Activated B cell treated with CpG ODN at 0.5 μM for 24 hours (primary cell): ENCODE measurements at places on chromosomes 12 and 14.

GRCh38 chr14:98008381-98009113, 1211.4 kb downstream of the VRK1 start:
- no peak for DNase-seq

GRCh38 chr14:52327374-52328226, 13.5 kb downstream of the PTGER2 start:
- DNase-seq = no peak

DNA sequence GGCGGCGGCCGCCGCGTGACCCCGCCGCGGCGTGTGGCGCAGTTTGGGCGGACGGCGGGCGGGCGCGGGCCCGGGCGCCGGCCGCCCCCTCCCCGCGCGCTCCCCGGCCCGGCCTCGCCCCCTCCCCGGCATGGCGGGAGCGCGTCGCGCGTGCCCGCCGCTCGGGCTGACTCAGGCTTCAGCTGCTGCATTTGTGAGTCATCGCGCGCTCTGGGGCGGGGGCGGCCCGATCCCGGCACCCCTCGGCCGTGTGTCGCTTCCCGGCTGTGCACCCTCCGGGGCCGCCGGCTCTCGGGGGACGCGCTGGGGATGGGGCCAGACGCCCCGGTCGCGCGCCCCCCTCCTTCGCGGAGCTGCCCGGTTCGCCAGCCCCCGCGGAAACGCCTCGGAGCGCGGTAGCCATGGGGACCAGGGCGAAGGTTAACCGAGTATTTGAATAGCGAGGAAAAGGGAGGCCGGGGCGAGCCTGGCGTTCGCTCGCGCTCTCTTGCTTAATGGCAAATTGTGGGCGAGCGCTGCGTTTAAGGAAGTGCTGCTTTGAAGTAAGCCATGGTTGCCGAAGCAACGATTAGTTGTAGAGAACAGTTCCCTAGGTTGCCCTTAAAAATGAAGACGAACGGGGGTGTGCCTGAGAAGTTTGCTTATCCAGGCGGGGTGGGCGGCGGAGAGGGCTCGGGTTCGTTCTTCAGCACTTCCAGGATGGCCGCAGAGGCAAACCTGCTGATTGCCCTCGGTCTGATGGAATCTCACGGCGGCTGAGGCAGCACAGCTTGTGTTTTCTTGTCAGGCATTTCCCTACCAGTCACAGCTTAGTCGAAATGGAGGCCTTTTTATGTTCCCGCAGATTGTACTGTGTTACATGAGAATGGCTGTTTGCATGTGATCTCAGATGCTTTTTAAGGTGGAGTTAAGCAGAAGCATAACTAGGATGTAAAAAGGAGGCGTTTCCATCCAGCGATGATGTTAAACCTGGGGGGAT, 896 bp downstream of the EIF5 start:
- peak; percentile 74 for DNase-seq

DNA sequence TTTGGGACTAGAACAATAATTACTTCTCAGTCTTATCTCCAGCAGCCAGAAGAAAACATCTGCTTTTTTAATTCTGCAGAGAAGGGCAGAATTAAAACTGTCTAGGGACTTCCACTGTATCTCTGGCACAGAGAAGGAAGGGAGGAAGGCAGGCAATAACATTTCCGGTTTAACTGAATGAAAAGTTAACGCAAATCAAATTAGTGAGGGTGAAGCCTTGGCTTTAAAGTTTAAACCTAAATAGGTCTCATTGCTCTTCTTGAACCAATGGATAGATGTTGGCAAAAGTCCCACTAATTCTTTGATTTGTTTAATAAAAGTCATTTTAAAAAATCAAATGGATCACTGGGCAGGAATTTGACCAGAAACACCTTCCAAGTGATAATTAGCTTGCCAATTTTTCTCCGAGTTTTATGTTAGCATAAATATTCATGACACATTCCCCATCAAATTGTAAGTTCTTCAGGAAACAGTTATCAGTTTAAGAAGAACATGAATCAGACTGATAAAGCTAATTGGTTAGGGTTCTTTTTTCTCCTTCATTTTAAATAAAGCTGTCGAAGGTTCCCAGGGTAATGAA, 181.9 kb downstream of the SLC15A5 start:
- no peak for DNase-seq

- no peak for DNase-seq
These were observed 1.9 kb upstream of the RAB35 start for GRCh38 chr12:120118321-120119061.

GRCh38 chr12:1877169-1877878, 41.1 kb downstream of the CACNA2D4 start:
- DNase-seq = no peak

- no peak for DNase-seq
These were observed 332.2 kb downstream of the DUSP6 start for GRCh38 chr12:89020121-89020480.

- DNase-seq = no peak
These were observed 86.1 kb downstream of the BCL2L14 start for GRCh38 chr12:12156828-12157227.

- DNase-seq = no peak
These were observed 23.3 kb downstream of the ZFC3H1 start for GRCh38 chr12:71640316-71640715.

DNA sequence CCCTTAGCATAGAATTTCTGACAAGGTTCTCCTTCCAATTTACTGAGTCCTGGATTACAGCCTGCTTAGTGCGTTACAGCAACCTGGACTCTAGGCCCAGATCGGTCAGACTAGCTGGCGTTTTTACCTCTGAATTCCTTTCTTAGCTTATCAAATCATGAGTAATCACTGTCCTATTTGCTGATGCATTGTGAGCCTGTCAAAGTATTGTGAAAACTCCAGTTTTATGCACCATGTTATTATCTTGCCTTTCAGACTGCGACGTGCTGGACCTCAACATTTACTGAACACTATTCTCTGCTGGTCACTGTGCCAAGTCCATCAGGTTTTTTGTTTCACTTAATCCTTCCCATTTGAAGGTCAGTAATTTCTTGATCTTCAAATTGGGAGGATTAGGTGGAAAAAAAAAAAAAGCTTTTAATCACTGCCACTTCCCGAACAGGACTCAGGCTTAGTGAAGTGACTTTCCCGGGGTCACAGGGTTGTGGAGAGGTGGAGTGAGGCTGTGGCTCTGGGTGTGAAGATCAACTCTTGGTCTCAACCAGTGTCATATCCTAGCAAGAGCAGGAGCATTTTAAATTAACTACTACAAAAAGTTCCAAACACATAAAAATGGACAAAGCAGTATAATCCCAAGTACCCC, 31.2 kb downstream of the FBXO21 start:
- no peak for DNase-seq

- no peak for DNase-seq
These were observed 31.9 kb downstream of the JAG2 start for GRCh38 chr14:105136401-105137322.

DNA sequence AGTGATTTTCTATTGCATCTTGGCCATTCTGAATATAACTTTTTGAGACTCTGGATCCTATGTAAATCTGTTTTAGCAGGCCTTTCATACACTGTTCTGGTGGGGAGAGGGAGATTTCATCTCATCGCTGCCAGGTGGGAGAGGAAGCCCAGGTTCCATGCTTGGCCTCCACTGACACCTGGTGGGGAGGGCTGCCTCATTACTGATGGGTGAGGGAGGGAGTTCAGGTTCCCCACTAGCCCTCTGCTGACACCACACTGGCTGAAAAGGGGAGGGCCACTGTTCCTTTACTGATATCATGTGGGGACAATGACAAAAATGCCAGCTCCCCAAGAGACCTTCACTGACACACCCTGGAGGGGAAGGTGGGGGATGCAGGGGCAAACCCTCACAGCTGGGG, 2.4 kb upstream of the GALNT8 start:
- no peak for DNase-seq

- no peak for DNase-seq
These were observed 88.6 kb downstream of the EPS8 start for GRCh38 chr12:15700595-15700994.

GRCh38 chr14:67703997-67704396, 2.3 kb downstream of the RDH12 start:
- DNase-seq = no peak

DNA sequence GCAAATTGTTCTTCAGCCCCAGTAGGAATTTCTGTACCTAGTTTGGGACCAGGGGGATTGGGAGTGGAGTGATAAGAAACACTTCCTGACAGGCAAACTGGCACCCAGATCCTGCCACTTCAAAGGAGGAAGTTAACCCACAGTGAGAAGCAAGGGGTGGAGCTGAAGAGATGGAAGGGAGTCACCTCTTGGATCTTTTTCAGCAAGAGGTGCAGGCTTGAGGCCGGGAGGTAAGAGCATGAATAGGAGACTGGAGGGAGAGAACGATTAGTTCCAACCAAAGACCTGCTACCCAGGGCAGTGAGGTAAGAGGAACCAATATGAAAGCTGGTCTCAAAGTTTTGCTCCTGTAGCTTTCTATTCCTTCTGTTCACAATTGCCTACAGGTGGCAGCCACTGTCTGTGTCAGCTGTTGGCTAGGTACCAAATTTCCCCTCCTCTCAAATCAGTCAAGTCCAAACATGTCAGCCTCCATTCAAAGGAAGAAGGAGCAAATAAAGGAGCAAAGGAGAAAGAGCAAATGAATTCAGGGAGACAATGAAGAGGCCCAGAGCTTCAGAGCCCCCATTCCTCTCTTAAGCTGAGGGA, 14.9 kb upstream of the TAC3 start:
- DNase-seq = no peak

DNA sequence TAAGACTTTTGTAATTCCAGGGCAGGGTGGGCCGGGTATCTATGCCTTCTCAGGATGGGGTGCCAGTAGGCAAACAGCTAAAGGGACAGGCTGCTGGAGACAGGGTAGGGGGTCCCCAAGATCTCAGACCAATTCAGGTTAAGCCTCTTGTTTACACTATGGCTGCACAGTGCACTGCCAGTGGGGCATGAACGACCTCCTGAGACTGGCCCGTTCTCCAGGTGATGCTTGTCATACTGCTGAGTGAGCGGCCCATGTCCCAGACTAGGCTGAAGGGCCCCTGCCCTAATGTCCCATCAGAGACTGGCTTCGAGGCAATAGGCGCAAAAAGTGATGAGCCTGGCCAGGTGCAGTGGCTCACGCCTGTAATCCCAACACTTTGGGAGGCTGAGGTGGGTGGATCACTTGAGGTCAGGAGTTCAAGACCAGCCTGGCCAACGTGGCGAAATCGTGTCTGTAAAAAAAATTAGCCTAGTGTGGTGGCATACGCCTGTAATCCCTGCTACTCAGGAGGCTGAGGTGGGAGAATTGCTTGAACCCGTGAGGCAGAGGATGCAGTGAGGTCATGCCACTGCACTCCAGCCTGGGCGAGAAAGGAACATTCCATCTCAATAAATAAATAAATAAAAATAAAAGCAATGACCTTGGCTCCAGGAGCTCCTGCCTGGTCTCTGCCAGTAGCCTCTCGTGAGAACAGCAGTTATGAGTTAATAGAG, 12.6 kb downstream of the SLC25A29 start:
- no peak for DNase-seq

GRCh38 chr12:93836620-93837260, 159.6 kb downstream of the CRADD start:
- DNase-seq = no peak

DNA sequence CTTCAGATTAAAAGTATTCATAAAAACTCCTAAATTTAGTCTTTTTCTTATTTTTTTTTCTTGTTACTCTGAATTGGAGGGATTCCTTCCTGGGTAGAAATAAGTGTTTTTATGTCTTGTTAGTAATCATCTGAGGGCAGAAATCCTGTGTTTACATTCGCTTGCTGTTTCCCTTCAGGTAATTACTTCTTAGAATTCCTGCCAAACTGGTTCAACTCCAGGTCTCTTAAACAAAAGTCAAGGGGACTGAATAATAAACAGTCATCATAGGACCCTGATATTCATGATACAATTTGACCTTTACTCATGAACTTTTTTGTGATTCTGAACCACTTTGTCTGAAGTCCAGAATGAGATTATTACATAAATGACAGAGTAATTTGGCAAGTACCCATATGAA, 843.9 kb downstream of the FLRT2 start:
- no peak for DNase-seq

GRCh38 chr14:103855734-103856095, 8.3 kb upstream of the PPP1R13B start:
- no peak for DNase-seq

GRCh38 chr12:124036657-124037109, 63.7 kb downstream of the ZNF664 start:
- DNase-seq = peak; percentile 21

- DNase-seq = no peak
These were observed 37.0 kb upstream of the PPM1H start for GRCh38 chr12:62971769-62972525.
